Activated naive CD8-positive, alpha-beta T cell treated with anti-CD3 and anti-CD28 coated beads, Interleukin-2, amount 10 ng/mL, durations not matched to agents 7 days and 5 days (primary cell): ENCODE measurements at places on chromosomes 12 and 14. TPM values are rescaled to one million over a fixed set of nuclear protein-coding genes. Genes with fewer than 3 reads are reported as not detected.

The WNT1 gene
- total RNA-seq = 2.0 TPM

The DBX2 gene
- not detected for total RNA-seq

The LAG3 gene
- 46.6 TPM for total RNA-seq

The NRIP2 gene
- not detected for total RNA-seq

The PRPH gene
- total RNA-seq = not detected

The ERG28 gene
- total RNA-seq = 16.0 TPM

The STAB2 gene
- total RNA-seq = not detected

The LTB4R2 gene
- 21.2 TPM for total RNA-seq

The CABP1 gene
- total RNA-seq = 1.4 TPM
